ENCODE measurements at places on chromosomes 5 and 9.

DNA sequence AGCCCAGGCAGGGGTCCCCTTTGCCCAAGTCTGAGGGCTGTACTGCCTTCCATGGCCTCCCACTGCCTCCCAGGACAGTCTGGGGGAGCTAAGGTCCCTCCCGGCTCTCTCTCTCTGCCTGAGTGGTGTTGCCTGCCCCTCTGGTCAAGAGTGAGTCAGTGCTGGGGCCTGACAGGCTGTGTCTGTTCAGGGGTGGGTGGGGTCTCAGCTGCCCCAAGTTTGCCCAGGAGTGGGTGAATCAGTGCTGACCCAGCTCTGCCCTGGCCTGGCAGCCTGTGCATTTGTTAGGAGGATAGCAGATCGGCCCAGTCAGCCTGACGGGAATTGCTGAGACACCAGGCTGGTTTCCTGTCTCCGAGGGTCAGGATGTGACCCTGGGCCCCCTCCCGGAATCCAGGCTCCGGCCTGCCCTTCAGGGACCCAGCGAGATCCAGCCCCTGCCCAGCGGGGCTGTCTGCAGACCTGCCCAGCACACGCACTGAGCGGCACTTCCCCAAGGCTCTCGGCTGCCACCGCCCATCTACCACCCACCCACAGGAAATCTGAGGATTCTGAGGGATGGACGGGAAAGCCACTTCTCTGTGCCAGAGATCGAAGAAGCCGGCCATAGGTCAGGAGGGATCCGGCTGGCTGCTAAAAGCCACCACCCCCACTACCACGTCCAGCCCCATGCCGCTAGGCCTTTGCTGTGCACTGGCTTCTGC lies 15.9 kb downstream of the ENG start:
- DNase-seq, result no peak

- DNase-seq, result no peak
Observed at GRCh38 chr9:4009006-4009511, 290.8 kb downstream of the GLIS3 start.

GRCh38 chr9:123416176-123416575 lies 60.2 kb downstream of the CRB2 start:
- DNase-seq, result no peak

DNA sequence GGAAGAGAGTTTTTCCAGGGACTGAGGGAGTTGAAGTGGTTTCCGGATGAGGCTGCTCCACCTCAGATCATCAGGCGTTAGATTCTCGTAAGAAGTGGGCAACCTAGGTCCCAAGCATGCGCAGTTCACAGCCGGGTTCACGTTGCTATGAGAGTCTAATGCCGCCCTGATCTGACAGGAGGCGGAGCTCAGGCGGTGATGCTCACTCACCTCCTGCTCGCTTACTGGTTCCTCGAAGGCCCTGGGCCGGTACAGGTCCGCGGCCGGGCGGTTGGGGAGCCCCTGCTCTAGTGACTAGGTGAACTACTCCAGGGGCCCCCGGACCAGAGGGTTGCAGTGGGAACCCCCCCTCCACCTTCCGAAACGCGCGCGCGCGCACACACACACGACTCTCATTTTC lies 997 bp upstream of the RNF130 start:
- DNase-seq, result peak; percentile 27

GRCh38 chr5:137206030-137206715 lies 293.0 kb downstream of the SPOCK1 start:
- DNase-seq, result no peak

DNA sequence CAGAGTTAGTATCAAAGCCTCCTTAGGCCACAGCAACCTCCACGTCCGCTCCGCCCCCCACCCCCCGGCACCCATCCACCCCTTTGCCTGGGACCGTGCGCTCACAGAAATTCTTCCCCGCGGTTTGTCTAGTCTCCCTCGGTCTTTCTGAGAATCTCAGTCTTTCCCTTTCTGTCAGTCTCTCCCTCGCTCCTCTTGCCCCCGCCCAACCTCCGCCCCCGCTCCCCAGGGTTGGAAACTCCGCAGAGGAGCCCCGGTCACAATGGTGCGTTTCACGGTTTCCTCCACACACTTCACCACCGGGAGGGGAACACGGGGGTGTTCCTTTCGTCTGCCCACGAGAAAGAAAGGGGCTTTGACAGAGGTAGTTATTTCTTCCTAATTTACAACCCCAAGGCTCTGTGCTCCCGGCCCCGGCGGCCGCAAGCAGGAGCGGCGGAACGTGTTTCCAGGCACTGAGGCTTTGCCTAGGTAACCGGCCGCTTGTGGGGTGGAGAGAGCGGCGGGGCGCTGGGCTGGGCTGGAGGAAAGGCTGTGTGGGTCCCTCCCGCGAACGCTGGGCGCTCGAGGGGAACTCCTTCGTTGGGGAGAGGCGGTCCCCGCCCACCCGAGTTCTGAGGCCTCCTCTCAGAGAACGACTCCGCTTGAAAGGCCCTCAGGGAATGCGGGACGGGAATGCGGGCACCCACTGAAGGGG lies 2.1 kb downstream of the NR4A3 start:
- DNase-seq, result peak; percentile 84

GRCh38 chr5:115460472-115460871 lies 84.1 kb downstream of the FEM1C start:
- DNase-seq, result no peak

DNA sequence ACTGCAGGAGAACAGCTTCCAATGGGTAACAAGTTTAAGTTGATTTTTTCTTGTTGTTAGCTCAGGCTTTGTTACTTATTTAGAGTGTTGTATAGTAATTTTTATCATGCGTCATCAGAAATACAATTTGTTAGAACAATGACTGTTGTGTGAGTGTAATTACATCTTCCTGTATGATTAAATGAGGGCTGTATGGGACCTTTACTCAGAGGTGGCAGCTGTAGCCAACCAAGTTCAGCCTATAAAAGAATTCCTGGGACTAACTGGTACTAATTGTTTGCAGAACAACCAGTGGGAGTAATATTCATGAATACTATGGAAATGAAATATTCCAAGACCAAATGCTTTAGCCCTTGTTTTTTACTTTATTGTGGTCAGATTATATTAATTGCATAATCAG lies 30.8 kb upstream of the TJP2 start:
- DNase-seq, result no peak

DNA sequence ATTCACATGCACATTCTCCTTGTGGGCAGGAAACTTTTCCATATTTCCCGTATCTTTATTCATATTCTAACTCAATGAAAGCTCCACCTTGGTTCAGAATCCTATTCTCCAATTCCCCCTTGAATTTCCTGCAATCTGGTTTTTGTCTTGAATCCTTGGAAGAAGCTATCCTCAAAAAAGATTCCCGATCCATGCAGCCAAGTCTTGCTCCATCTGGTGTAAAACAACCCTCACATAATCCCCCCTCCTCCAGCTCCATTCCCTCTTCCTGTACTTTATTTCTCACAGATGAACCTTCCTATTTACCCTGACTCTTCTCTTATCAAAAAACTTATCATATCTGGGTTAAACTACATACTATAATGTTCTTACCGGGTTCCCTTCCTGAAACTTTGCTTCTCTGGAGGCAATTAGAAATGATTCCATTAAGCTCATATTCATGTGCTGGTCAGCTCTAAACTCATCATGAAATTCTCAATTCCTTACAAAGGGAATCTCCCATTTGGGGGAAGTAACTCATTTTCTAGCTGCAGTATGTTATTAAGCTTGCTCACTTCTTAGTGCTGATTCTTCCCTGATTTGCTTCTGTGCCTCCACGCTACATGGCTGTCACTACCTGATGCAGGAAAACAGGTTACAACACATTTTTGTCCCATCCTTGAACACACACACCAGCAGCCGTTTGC lies 81.7 kb downstream of the GNAQ start:
- no peak for DNase-seq

GRCh38 chr9:131149688-131150053 lies 24.3 kb downstream of the NUP214 start:
- no peak for DNase-seq

DNA sequence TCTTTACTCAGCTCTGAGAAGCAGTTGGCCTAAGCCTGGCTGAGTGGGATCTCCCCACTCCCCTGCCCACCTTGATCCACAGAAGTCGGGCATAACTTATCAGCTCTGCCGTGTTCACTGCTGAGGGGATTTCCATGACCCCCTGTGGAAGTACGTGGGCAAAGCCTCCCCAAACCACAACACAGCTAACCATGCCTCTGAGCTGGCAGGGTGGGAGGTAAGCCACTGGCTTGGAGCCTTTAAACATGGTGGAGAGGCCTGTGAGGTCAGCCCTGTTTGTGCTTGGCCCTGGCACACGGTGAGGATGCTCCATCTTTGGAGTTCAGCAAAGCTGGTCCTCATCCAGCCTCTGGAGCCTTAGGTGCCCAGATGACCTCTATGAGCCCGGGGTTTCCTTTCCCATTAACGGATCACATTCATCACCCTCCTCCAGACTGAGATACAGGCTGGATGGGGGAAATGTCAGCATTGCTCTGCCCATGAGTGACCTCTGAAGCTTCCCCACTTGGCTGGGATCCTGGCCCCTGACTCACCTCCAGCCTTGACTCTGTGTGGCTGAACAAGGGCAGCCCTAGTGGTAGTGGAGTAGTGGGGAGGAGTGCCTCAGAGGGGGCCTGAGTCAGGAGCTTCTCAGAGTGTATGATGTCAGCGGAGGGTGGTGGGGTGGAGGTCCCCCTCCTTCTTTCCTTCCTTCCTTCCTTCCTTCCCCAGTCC lies 6.2 kb downstream of the PDLIM4 start:
- no peak for DNase-seq

- no peak for DNase-seq
Observed at GRCh38 chr9:91776409-91777291, 173.4 kb downstream of the ROR2 start.

- DNase-seq, result no peak
Observed at GRCh38 chr5:139205124-139205523, 7.0 kb upstream of the SIL1 start.

DNA sequence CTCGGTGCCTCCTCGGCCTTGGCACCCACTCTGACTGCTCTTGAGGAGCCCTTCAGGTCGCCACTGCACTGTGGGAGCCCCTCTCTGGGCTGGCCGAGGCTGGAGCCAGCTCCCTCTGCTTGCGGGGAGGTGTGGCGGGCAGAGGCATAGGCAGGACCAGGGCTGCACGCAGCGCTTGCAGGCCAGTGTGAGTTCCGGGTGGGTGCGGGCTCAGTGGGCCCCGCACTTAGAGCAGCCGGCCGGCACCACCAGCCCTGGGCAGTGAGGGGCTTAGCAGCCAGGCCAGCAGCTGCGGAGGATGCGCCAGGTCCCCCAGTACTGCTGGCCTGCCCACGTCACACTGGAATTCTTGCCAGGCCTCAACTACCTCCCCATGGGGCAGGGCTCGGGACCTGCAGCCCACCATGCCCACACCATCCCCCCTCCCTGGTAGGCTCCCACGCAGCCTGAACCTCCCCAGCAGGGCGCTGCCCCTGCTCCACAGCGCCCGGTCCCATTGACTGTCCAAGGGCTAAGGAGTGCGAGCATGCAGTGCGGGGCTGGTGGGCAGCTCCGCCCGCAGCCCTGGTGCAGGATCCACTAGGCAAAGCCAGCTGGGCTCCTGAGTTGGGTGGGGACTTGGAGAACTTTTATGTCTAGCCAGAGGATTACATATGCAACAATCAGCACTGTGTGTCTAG lies 602.9 kb upstream of the ST8SIA4 start:
- DNase-seq, result no peak

DNA sequence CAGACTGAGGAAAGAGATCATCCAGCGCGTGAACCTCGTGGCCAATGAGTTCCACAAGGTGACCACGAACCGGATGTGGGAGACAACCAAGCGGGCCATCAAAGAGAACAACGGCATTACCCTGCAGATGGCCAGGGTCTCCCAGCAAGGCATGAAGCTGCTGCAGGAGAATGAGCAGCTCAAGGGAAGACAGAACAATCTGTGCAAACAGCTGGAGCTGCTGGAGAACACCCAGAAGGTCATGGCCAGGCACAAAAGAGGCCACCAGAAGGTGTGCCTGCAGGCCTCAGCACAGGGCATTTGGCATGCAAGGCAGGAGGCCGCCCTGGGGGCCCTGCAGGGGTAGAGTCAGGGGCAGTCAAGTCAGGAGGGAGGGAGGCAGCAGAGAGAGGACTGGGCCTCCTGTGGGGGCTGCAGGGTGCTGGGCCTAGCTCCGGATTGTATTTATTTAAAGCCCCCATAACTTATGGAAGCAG lies 4.2 kb downstream of the PTRH1 start:
- no peak for DNase-seq

GRCh38 chr5:178602752-178603151 lies 12.6 kb upstream of the COL23A1 start:
- no peak for DNase-seq

Measured in stimulated activated CD4-positive, alpha-beta T cell treated with anti-CD3 and anti-CD28 coated beads, Interleukin-4, amount 100 ng/mL, for 4 hours (primary cell).